Activated naive CD4-positive, alpha-beta T cell treated with anti-CD3 and anti-CD28 coated beads, Interleukin-2, amount 10 ng/mL, durations not matched to agents 7 days and 5 days (primary cell): ENCODE measurements at places on chromosomes 7 and 10.

DNA sequence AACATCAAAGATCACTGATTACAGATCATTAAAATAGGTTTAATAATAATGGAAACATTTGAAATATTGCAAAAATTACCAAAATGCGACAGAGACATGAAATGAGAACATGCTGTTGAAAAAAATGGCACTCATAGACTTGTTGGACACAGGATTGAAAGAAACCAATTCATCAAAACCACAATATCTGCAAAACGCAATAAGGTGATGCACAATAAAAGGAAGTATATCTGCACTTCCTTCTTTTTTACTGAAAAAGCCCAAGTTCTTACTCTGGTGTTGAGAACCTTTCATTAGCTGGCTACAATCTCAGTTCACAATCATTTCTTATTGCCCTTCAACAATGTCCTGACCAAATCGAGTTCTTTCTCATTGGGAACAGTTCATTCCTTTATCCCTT lies 28.7 kb downstream of the TMEM106B start:
- no peak for DNase-seq

DNA sequence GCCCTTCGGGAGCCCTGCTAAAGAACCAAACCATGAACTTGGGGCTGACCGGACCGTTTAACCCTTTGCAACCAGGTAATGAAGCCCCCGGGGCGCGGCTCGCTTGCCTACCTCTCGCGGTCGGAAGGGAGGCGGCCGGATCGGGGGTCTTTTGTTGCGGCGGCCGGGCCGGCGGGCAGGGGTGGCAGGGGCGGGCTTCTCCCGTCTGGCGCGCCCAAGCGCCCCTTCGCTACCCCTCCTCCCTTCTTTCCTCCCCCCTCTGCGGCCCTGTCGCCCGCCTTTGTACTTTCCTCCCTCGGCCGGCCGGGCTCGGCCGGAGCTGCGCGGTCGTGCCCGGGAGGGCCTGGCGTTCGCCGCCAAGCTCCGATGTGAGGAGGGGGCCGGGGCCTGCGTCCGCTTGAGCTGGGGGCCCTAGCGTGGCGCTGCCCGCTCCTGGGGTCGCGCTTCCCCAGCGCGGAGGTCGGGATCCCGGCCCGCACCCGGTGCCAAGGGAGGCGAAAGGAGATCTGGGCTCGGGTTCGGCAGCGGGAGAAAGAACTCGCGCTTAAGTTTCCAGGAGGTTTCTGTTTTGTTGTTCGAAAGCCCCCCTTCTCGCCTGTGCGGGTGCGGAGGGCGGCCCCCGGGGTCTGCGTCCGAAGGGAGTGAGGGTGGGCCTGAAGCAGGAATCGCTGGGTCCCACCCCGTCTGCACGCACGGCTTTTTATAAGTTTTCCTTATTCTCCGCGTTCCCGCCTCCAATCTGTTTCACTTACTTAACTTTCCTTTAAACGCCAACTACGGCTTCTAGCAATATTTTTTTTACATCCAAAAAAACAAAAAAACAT lies 436.8 kb upstream of the GALNT17 start:
- no peak for DNase-seq

GRCh38 chr7:144819566-144819965 lies 16.3 kb downstream of the TPK1 start:
- no peak for DNase-seq

DNA sequence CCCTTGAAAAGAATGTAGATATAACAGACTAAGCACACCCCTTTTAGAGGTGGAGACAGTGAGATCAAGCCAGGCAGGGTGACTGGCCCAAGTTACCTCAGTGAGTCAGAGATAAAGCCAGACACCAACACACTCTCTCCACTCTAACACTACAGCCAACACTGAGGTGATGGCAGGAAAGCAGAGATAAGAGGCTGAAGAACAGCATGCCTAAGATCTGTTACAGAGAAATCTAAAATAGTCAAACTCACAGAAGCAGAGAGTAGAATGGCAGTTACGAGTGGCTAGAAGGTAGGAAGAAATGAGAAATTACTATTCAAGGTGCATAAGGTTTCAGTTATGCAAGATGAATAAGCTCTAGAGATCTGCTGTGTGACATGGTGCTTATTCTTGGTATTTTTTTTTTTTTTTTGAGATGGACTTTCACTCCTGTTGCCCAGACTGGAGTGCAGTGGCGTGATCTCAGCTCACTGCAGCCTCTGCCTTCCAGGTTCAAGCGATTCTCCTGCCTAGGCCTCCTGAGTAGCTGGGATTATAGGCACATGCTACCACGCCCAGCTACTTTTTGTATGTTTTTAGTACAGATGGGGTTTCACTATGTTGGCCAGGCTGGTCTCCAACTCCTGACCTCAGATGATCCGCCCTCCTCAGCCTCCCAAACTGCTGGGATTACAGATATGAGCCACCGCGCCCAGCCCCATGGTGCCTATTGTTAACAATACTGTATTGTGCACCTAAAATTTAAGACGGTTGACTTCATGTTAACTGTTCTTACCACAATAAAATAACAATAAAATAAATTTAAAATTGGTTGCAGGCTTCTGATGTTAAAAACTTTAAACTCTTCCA lies 28.7 kb downstream of the ICA1 start:
- no peak for DNase-seq

DNA sequence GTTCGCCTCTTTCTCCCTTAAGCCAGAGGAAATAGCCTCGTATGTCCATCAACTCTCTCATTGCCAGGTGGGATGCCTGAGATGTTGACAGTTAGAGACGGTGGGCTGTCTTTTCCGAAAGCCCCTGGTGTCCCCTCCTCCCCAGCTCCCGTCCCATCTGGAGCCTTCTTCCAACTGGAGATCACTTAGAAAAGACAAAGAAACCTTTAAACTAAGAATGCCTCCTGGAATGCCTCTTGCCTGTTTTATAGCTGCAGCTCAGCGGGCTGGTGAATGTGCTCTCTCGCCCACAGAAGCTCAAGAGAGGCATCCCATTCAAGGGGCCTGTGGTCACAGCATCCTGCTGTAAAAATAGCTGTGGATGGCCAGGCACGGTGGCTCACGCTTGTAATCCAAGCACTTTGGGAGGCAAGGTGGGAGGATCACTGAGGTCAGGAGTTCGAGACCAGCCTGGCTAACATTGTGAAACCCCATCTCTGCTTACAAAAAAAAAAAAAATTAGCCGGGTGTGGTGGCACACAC lies 5.2 kb upstream of the MYL10 start:
- DNase-seq, result no peak

DNA sequence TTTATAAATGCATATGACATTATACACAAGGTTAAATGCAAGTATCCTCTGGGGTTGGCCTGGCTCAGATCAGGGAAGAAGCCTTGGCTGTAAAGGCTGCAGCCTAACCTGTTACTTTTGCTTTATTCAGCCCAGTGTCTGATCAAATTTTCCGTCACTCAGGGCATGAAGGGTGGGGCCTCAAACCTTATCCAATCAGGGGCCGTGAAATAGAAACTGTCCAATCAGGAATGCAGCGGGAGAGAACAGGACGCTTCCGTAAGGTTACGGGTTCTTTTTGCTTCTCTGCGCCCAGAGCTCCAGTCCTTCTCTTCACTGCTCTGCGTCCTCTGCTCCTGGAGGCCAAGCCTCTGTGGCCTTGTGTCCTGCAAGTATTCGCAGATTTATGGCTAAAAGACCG lies at the start of gene ZNF716:
Gene ZNF716 (plus strand): TSS at position 274 of the 400 bp plus-strand sequence. CDS start 112 bp downstream, at position 386.
- no peak for DNase-seq

GRCh38 chr10:114389426-114389825 lies 14.9 kb downstream of the AFAP1L2 start:
- DNase-seq, result no peak
